AG09309 (cell line): ENCODE measurements at places on chromosomes 2 and 18.

- peak; percentile 42 for DNase-seq
Observed at GRCh38 chr2:152740743-152741328, 22.4 kb downstream of the ARL6IP6 start.

GRCh38 chr18:61948281-61948741 lies 55.5 kb upstream of the RNF152 start:
- no peak for DNase-seq

DNA sequence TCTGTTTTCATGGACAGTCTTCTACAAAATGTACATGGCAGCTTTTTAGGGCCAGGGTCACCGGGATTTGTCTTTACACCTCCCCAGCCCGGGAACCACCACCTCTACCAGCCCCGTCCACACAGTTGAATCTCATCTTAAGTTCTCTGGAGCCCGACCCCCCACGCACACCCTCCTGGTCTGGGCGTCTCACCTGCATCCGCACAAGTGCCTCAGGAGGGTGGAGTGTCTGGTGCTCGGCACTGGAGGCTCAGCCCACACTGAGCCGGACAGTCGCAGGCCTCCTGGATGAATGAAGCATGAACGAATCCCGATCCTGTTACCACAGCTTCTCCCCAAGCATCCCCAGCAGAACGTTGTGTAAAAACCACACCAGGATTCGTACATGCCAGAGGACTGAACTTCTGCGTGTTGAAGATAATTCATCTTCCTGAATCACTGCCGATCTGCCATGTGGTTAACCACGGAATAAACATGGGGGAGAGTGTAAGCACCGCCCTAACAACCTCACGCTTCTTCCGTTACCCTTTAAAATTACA lies 162.0 kb downstream of the RTP5 start:
- peak; percentile 81 for DNase-seq

GRCh38 chr18:80169607-80170006 lies 60.5 kb downstream of the ADNP2 start:
- no peak for DNase-seq

- DNase-seq: no peak
Observed at GRCh38 chr18:61597316-61597715, 264.1 kb downstream of the CDH20 start.
